Erythroblast (primary cell): ENCODE measurements at places on chromosomes 12 and 14.

- DNase-seq = no peak
Measured at GRCh38 chr12:121925358-121925695, 6.9 kb downstream of the CFAP251 start.

GRCh38 chr14:85471156-85471555, 58.8 kb upstream of the FLRT2 start:
- no peak for DNase-seq

DNA sequence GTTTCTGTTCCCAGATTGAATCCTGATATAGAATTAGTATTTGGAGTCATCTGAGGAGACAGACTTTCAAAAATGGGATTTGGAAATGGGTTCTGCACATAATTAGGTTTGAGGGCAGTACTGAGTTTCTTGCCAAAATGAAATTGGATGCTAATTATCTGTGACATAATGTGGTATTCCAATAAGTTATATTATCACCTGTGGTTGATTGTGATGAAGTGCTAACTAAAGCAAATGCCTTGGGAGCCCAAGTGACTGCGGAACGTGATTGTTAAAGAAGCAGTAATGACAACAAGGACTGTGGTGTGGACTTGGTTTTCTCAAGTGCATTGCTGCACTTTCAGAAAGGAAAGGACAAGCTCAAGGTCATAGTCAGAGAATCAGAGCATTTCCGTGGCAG, 337.0 kb downstream of the IPO8 start:
- DNase-seq = no peak

DNA sequence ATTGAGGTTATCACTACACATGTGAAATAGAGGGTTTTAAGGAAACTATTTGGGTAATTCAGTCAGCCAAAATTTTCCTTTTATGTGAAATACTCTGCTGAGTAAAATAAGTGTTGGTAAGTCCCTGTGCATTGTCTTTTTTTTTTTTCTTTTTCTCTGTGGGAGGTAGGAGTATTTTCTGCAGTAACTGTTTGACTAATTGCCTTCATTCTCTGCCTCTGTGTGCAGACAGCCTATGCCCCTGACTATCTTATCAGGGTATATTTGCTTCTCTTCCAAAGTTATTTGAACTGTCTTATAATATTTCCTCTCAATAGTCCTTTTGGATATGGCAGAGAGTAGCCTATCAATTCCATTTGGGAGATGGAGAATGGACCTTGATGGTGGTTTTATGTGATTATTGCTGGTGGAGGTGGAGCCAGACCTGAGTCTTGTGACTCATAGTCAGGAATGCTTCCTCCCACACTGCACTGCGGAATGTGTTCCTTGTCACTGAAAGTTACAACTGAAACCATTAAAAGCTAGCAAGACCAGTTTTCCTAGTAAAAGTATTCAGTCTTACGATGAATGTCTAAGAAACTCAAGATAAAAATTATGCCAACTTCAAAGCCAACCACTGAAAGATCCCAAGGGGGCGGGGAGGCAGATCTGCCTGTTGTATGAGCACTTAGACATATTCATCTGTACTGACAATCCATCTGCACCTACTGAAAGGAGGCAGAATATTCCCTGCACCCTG, 40.9 kb upstream of the STXBP6 start:
- no peak for DNase-seq
